ENCODE measurements at places on chromosomes 1 and 21.

DNA sequence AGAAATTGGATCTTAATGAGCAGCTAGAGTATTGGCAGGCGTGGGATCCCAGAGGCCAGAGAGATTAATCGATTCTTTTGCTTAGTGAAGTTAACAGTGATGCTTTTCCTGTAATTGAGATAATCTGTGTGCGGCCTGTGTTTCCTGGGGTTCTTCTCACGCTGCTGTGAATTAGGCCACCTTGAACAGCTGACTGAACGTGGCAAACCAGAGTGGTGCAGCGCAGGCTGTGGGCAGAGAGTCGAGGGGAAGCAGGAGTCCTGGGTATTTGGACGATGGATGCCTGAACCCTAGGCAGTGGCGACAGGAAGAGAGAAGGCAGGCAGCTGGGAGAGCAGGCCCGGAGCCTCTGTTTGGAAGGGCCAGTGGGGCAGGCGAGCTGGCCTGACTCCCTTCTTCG, 51.7 kb downstream of the RYR2 start:
- no peak for DNase-seq

DNA sequence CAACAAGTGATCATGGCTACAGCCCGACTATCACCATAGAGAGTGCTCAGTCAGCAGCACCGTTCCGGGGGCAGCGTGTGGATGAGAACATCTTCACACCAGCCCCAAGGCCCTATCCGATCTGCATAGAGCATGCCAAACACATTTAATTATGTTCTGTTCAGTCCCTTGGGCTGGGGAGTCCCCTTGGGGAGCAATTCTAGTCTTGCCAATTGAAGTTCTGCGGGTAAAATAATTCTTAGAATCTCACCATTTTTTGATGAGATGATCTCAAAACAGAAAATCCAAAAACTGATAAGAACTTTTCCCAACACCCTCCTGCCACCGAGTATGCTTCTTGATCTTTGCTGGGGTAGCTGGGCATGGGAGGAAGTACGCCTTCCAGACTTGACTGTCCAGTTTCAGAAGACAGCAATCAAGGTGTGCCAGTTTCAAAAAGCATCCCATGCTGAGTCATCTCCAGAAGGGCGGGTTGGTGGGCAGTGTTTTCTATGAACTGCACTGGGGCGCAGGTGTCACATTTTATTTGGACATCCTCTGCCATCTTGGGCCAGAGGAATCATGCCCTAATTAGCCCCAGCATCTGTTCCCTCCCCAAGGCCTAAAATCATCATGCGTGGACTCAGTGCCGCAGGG, 20.8 kb upstream of the PTPRF start:
- DNase-seq: no peak

DNA sequence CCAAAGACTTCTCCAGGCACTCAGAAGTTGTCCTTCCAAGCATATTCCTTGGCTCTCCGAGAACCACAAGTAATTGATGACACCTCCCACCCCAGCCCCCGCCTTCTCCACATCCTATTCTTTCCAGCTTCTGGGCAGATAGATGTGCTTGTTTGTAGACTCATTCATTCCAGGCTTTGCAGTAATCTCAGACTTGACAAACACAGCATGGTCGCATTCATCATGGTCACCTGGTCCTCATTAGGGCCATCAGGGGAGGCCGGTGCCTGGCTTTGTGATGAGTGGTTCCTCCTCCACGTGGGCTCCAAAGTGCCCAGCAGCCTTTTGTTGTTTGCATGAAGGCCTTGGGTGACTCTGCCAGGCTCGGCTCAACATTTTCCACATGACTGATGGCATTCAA, 28.5 kb upstream of the KCNE2 start:
- DNase-seq: no peak

DNA sequence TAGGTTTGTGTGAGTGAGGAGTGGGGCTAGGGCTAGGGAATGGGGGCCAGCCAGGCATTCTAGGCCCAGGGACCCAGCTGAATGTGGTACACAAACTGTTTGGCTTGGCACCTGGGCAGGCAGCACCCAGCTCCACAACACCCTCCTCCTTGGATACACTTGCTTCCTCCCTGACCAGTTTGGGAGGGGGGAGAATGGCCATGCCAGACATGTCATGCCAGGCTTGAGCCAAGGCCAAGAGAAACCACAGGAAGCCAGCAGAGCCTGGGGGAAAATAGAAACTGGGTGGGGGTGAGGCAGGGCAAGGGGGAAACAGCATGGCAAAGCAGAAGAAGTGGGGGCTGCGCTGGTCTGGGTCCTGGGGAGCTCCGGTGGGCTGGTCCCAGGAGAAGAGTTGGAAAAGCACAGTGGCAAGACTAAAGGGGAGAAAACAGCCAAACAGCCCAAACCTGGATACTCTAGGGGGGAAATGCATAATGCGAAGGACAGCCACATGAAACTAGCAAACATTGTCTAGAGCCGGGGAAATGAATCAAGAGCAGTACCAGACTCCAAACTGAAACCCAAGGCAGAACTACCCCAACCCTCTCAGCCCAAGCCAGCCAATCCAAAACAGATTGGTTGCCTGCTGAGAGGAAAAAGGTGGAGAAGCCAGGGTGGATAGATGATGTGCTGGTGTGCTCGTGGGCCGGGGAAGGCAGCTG, 47.9 kb downstream of the LGR6 start:
- no peak for DNase-seq

DNA sequence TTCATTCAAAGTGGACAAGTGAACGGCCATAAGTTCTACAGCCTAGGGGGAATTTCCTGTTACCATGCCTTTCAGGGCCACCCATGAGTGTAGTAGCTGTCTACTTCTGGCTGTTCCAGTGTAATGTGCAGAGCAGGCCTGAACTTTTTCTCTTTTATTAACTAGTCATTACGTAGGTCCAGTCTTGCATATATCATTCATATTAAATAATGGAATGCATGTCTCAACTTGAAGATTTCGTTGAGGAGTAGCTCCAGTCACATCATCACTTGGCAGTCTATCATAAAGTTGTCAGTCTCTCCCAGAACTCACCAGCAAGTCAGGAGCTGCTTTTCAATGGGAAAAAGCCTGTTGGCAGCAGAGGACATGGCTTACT, 12.0 kb upstream of the GIPC2 start:
- DNase-seq: no peak

- DNase-seq: no peak
Measured at GRCh38 chr1:38962560-38962959, 20.9 kb upstream of the RHBDL2 start.

DNA sequence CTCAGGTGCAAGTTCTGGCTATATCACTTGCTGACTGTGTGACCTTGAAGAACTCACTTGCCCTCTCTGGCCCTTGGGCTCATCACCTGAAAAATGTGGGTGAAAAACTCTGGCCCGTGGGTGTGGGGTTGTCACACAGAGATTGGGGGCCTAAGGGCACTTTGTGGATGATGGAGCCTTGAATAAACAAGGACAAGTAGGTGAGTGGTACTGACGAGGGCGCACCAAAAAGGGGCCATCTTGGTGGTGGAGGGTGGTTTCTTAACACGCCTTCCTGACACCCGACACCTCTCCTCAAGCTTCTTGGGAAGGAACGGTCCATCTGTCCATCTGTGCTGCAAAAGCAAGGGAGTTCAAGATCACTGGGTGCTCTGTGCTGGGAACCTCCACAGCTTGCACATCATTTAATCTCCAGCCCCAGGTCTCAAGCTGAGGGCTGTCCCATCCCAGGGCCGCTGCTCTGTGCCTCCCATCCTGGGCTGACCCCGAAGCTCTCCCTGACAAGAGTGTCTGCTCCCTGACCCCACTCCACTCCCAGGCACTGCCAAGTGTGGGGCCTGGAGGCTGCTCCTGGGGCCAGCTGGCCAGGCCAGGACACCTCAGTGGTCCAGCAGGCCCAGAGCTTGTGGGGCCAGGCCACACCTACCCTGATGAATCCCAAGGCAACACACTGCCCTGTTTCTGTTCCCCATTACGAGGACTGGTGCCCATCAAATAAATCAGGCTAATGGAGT, 97.3 kb downstream of the GLIS1 start:
- no peak for DNase-seq

GRCh38 chr1:153586347-153586746, 20.7 kb upstream of the S100A2 start:
- DNase-seq: no peak

DNA sequence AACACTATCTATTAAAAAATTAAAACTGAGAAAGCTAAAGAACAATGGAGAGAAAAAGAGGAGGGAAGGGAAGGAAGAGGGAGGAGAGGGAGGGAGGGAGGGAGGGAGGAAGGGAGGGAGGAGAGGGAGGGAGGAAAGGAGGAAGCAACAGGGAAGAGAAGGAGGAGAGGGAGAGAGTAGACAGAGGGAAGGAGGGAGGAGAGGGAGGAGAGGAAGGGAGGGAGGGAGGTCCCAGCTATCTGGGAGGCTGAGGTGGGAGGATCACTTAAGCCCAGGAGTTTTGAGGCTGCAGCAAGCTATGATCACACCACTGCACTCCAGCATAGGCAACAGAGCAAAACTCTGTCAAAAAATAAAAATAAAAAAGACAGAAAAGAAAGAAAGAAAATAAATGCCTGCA, 16.5 kb downstream of the ZBTB17 start:
- no peak for DNase-seq

DNA sequence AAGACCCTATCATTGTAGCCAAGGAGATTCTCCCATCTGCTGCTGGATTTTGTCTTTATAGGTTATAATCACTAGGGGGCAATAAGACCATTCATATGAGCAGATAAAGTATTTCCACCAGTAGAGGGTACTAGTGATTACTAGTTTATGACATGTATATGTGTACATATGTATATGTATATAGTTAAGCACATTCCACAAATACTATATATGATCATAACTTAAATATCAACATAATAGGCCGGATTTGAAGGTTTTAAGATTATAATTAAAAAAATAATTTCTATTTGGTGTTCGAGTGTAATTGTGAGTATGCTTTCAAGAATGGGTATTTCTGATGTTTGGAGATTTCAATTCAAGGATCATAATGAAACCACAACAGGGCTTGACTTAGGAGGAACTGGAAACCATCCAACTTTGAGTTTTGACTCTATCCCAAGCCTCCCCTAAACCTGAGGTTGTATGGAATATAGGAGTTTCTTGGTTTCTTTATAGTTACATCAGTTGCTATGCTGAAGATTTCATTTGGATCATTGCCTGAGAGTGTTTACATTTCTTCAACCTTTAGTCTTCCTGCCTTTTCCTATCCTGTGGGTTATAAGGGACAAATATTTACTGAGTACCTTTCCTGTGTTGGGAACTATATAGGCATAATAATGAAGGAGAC, 16.9 kb downstream of the TCEANC2 start:
- no peak for DNase-seq

DNA sequence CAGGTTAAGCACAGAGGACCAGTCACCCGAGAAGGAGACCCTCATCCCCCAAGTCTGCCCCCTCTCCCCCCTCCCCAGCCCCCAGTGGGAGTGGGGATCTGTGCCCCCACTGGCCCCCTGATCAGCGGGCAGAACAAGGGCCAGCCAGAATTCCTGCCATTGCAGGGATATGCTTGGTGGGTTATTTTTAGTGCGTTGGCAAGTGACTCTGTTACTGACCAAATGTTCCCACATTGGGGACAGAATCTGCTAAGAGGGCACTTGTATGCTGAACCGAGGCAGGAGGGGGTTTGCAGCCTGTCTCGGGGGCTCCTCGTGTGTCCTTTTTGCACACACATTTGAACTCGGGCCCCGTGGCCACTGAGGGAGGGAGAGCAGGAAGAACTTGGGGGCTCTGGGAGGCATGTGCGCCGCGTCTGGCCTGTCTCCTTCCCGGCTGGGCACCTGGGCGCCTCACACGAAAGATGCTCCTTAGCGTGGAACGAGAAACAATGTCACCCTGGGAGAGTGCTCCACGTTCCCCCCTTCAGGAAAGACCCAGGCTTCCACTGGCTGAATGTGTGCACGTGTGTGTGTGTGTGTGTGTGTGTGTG, 66.4 kb upstream of the CASZ1 start:
- DNase-seq: no peak

- DNase-seq: no peak
Measured at GRCh38 chr1:240287722-240288121, 196.0 kb downstream of the FMN2 start.

DNA sequence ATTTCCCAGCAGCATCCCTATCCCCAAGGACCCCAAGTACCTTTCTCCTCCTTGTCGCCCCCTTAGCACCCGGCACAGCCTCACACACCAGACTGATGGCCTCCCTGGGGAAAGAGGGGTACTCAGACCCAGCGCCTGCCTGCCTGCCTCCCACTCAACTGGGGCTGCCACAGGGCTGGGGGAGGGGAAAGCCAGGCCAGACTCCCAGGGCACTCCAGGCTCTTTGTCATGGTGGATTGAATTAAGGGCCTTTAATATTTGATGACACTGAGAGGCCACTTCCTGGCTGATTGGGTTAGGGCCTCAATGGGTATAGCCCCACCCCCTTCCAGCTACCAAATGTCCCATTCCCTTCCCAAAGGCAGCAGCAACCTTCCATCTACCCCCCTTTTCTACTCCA, 1.8 kb downstream of the SHC1 start:
- DNase-seq: no peak

- no peak for DNase-seq
Measured at GRCh38 chr1:215584389-215584788, 17.3 kb downstream of the KCTD3 start.

DNA sequence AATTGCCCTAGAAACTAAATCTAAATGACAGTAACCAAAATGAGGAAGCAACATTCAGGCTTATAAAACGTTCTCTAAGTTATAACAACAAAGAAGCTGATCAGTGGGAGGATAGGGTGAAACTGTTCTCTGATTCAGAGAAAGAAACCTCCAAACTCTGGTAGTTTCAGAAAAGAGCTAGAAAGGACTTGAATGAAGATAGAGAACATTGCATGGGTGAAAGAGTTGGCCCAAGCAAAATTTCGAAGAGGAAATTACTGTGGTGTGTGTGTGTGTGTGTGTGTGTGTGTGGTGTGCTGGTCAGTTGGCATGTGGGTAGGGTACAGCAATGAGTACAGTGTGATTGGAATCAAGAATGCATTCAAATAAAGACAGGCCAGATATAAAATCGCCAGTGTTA, 16.5 kb upstream of the SPAG17 start:
- DNase-seq: no peak

- DNase-seq: no peak
Measured at GRCh38 chr1:244330318-244330625, 121.4 kb downstream of the ADSS2 start.

DNA sequence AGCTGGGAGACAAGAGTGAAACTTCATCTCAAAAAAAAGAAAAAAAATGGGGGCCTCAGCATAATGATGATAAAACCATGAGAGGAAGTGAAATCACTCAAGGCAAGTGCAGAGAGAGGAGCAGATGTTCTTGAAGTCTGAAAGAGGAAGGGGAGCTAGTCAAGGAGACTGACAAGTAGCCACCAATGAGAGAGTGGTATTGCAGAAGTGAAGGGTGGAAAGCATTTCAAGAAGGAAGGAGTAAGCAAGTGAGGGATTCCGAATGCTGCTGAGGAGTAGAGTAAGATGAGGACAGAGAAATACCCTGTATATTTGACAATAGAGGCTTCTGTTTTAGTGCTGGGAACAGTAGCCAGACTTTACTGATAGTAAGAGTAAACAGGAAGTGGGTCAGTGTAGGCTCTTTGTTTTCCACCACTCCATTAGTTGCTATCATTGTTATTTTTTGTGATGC, 2.9 kb downstream of the TATDN3 start:
- DNase-seq: no peak

DNA sequence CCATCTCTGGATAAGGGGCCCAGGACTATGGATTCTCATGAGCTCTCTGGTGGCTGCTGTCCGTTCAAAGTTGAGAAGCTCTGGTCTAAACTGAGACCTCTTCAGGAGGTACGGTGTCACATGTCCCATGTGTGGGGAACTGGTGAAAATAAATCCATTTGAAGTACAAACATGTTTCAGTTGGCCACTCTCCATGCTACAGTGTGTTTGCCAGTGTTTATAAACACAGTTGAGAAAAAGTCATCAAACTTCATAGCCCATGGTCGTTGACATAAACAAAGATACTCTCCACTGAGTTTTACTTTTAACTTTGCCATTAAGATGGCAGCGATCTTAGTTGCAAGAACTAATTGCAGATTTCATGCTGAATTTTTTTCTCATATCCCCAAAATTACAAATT, 72.8 kb downstream of the PSMG1 start:
- no peak for DNase-seq

Measured in effector memory CD8-positive, alpha-beta T cell (primary cell).